ENCODE measurements at places on chromosomes 4 and X.

- no peak for DNase-seq
Observed at GRCh38 chrX:110941906-110942305, 146.3 kb upstream of the CHRDL1 start.

GRCh38 chr4:92382128-92382527, 78.4 kb downstream of the GRID2 start:
- no peak for DNase-seq

- DNase-seq: no peak
Observed at GRCh38 chr4:73309211-73309610, 50.6 kb upstream of the ANKRD17 start.

- no peak for DNase-seq
Observed at GRCh38 chrX:153727123-153727931, 2.7 kb downstream of the ABCD1 start.

DNA sequence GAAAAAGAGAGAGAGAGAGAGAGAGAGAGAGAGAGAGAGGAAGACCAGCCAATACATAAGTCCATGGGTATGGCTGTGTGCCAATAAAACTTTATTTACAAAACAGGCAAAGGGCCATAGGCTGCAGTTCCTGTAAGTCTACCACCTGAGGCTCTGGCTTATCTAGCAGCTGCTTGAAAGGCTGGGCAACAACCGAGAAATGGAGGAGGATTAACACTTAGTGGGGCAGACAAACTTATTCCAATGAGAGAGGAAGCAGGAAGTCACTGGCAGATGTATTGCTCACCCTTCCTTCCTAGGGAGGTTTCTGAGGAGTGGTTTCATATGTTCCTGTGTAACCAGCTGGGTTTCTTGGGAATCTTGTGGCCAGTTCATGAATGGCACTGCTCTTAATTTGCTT, 4.7 kb upstream of the GPR143 start:
- DNase-seq: no peak

DNA sequence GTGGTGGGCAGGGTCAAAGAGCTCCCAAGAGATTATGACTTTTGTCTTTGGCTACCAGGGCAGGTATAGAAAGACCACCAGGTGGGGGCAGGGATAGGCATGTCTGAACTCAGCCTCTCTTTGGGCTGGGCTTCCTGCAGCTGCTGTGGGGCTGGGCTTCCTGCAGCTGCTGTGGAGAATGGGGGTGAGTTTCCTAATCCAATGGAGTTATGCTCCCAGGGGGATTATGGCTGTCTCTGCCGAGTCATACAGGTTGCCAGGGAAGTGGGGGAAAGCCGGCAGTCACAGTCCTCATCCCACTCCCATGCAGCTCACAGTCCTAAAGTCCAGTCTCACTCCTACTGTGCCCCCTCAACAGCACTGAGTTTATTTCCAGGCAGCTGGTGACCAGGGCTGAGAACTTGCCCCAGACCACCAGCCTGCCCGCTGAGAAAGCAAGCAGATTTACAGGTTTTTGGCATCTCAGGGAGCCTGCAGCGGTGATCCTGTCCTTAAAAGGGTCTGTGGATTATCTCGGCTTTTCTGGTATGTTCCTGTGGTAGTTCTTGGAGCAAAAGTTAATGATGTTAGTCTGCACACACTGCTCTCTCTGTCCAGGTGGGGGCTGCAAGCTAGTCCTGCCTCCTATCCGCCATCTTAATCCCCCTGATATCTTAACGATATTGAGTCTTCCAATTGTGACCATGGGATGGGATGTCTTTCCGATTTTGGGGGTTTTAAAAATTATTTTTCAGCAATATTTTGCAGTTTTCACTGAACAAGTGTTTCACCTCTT, 133.4 kb downstream of the RTL9 start:
- no peak for DNase-seq

- no peak for DNase-seq
Observed at GRCh38 chr4:55348466-55348865, 2.4 kb downstream of the SRD5A3 start.

GRCh38 chr4:56940971-56941370, 33.3 kb downstream of the REST start:
- DNase-seq: no peak
